GM23338 (cell line): ENCODE measurements at places on chromosomes 16 and 17. TPM values are rescaled to one million over a fixed set of nuclear protein-coding genes. Genes with fewer than 3 reads are reported as not detected.

Gene CYGB
- 1.7 and 2.1 TPM in 2 replicates for total RNA-seq

- H3K4me3 ChIP-seq, result no peak overlapping the region
- DNase-seq, result no peak
- H3K27me3 ChIP-seq, result no peaks in the 10 kb centered on the region
- no peak overlapping the region for H3K27ac ChIP-seq
These were observed 76.6 kb downstream of the MAP2K4 start for GRCh38 chr17:12097326-12097725.

DNA sequence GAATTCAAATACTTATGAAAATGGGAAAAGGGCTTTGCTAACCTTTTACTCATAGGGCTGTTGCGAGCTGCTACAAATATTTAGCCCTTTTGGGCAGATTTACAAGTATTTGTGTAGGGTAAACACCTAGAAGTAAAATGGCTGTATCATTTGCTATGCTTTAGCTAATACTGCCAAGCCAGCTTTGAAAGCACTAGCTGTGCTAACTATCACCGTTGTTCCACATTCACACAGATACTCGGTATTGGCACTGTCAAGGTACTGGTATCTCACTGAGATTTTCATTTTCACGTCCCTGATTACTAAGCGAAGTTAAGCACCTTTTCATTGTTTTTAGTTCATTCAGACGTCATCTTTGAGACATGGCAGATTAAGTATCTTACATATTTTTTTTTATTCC lies 84.8 kb downstream of the GLG1 start:
- H3K27me3 ChIP-seq, result no peaks in the 10 kb centered on the region
- no peak overlapping the region for H3K4me3 ChIP-seq
- no peaks in the 10 kb centered on the region for H3K4me1 ChIP-seq
- no peak for DNase-seq

Gene ZNF771
- total RNA-seq, result 12.0 and 16.1 TPM in 2 replicates

Gene SLC13A2
- total RNA-seq, result not detected in 2 replicates

GRCh38 chr16:24540602-24541210 lies 1.3 kb downstream of the RBBP6 start:
- H3K27ac ChIP-seq, result peak overlapping the region; percentile 97
- no peaks in the 10 kb centered on the region for H3K36me3 ChIP-seq
- peaks cover 29% of the 10 kb centered on the region for H3K4me1 ChIP-seq
- H3K4me3 ChIP-seq, result peak overlapping the region; percentile 97
- no peaks in the 10 kb centered on the region for H3K27me3 ChIP-seq

Gene FOXJ1
- 8.7 and 12.3 TPM in 2 replicates for total RNA-seq

- no peak overlapping the region for H3K27ac ChIP-seq
- DNase-seq, result no peak
- H3K4me3 ChIP-seq, result no peak overlapping the region
These were observed 62.6 kb downstream of the AMFR start for GRCh38 chr16:56362706-56363105.

GRCh38 chr17:64496348-64496785 lies 487 bp downstream of the POLG2 start:
- peak; percentile 21 for DNase-seq
- peaks cover 10% of the 10 kb centered on the region for H3K4me1 ChIP-seq
- H3K36me3 ChIP-seq, result peaks cover 42% of the 10 kb centered on the region
- peak overlapping the region; percentile 60 for H3K4me3 ChIP-seq
- no peaks in the 10 kb centered on the region for H3K27me3 ChIP-seq

Gene TBC1D3K
- not detected in 2 replicates for total RNA-seq

Gene TP53TG3
- total RNA-seq, result not detected in 2 replicates
